ENCODE measurements at places on chromosomes 11 and 22. TPM values are rescaled to one million over a fixed set of nuclear protein-coding genes. Genes with fewer than 3 reads are reported as not detected.

- DNase-seq, result no peak
Measured at GRCh38 chr11:93972790-93973189, 48.4 kb upstream of the HEPHL1 start.

- DNase-seq, result no peak
Measured at GRCh38 chr11:105942921-105943320, 79.1 kb downstream of the MSANTD4 start.

- DNase-seq, result no peak
Measured at GRCh38 chr11:59272771-59273372, 60.1 kb upstream of the MPEG1 start.

GRCh38 chr22:38098410-38099249 lies 11.9 kb downstream of the BAIAP2L2 start:
- DNase-seq, result no peak

DNA sequence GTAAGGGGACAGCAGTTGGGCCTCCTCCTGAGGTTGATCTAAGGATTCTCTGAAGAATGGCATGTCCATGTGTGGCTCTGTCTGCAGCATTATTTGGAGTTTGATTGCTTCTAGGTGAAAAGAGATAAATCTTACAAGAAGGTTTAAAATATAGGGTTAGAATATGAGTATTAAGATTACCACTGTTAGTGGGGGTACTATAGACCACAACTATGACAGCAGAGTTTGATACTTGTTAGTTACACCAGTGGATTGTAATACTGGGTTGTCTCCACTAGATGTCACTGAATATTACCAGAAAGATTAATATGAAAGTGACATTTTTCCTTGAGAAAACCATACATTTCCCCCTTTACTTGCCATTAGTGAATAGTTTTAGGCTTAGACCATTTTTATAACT lies 47.9 kb downstream of the ZNF280B start:
- DNase-seq, result no peak

DNA sequence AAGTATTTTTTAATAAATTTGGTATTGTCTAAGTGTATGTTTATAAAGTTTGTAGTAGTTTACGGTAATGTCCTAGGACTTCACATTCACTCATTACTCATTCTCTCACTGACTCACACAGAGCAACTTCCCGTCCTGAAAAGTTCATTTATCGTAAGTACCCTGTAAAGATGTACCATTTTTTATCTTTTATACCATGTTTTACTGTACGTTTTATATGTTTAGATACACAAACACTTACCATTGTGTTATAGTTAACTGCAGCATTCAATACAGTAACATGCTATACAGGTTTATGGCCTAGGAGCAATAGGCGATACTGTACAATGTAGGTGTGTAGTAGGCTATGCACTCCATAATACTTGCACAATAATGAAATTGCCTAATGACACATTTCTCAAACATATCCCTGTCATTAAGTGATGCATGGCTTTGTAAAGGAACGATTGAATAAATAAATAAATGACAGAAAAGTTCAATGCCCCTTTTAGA lies 12.5 kb upstream of the CARD18 start:
- DNase-seq, result no peak

Gene UBQLNL
- 0.85 TPM for polyA plus RNA-seq

Data from renal cortex interstitium (tissue), 15 donors.